Activated CD8-positive, alpha-beta memory T cell treated with anti-CD3 and anti-CD28 coated beads for 4 hours (primary cell): ENCODE measurements at places on chromosomes 5 and 9.

DNA sequence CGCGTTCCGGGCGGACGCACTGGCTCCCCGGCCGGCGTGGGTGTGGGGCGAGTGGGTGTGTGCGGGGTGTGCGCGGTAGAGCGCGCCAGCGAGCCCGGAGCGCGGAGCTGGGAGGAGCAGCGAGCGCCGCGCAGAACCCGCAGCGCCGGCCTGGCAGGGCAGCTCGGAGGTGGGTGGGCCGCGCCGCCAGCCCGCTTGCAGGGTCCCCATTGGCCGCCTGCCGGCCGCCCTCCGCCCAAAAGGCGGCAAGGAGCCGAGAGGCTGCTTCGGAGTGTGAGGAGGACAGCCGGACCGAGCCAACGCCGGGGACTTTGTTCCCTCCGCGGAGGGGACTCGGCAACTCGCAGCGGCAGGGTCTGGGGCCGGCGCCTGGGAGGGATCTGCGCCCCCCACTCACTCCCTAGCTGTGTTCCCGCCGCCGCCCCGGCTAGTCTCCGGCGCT lies at the start of gene DAPK1:
DAPK1 (plus strand) TSS at position 264 of the 442 bp plus-strand sequence. CDS start 1,211 bp downstream, outside the sequence.
- DNase-seq = no peak

DNA sequence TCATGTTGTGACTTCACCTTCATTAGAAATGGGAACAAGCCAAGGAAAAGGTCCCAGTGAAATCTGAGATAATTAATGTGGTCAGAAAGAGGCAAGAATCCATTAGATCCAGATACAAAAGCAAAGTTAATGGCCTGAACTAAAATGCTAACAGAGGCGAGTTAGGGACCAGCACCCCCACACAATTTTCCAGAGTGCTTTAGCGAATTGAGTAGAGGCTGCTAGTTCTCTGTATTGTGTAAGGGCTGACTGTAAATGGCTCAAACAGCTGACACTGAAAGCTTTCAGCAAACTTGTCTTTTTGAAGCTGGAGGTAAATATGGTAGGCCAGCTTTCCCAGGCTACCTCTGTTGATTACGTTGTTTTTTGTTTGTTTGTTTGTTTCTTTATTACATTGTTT lies 75.5 kb downstream of the CSNK1A1 start:
- DNase-seq = no peak

DNA sequence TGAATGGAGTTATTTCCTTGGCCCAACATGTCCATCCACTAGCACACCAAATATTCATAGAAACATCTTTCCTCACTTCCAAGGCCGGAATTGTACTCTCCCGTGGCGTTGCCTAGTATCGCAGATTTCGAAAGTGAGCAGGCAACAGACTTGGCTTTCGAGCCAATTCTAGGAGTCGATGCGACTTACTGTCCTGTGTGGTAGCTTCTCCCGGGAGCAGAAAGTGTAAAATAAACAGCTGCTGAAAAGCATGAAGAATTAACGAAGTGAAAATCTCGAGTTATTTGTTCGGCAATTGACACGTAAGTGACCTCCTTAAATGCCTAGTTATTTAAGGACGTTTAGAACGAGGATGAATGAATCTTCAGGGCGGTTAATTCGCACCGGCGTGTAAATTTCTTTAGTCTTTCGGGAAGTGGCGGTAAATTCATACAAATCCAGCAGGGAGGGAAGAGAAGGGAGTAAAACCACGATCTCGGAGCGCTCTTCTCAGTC lies 449 bp upstream of the PCSK5 start:
- no peak for DNase-seq

DNA sequence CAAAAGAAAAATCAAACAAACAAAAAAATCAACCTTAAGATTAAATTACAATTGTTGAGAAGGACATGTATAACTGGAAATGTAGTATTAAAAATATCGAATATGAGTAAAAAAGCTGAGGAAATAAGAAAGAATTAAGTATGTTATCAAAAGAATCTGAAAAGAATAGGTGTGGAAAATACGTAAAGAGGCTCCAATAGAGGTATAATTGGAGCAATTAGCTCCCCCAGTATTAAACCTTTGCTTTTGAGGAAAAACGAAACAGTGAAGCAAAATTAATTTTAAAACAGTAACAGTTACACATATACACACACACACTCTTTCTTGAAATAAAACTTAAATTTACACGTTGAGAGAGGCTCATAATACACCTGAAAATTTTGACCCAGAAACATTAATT lies 578.7 kb upstream of the ADAMTS16 start:
- no peak for DNase-seq

GRCh38 chr9:1713841-1714240 lies 301.3 kb upstream of the SMARCA2 start:
- no peak for DNase-seq

DNA sequence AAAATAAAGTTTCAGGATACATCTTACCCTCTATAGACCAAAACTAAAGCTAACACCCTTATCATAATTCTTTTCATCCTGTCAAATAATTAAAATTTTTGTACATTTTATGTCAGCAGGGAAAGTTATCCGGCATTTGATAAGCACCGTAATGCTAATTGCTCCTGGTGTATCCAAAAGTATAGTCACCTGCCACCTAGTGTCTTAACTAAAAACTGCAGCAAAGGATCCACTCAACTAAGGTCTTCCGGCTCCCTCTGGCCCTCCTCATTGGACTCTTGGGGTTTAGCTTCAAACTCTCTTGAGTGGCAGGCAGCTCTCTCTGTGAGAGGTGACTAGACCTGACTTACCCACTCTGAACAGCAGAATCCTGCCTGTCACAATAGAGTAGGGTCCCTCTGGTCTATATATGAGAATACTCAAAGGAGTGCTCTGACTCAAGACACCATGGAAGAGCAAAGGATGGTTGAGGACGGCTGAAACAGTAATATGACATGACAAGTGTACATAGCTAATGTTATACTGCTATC lies 60.4 kb upstream of the CAST start:
- DNase-seq = peak; percentile 25

DNA sequence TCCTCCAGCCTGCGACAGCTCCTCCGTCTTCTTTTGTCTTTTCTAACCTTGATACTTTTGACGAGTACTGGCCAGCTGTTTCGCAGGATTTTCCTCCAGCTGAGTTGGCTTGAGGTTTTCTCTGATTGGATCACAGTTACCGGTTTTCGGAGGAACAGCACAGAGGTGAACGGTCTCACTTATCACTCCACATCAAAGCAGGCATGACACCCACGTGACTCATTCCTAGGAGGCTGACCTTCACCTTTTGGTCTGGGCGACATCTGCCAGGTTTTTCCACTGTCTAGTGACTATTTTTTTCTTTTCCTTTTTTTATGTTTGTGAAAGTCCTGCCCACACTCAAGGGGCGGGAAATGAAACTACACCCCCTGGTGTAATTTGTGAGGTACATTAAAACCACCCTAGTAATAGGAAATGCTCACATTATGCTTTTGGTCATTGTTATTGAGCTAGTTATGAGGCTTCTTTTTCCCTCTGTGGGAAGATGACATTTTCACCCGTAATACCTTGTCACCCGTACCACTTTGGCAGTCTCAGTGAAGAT lies 319.2 kb downstream of the GADD45G start:
- peak; percentile 21 for DNase-seq

DNA sequence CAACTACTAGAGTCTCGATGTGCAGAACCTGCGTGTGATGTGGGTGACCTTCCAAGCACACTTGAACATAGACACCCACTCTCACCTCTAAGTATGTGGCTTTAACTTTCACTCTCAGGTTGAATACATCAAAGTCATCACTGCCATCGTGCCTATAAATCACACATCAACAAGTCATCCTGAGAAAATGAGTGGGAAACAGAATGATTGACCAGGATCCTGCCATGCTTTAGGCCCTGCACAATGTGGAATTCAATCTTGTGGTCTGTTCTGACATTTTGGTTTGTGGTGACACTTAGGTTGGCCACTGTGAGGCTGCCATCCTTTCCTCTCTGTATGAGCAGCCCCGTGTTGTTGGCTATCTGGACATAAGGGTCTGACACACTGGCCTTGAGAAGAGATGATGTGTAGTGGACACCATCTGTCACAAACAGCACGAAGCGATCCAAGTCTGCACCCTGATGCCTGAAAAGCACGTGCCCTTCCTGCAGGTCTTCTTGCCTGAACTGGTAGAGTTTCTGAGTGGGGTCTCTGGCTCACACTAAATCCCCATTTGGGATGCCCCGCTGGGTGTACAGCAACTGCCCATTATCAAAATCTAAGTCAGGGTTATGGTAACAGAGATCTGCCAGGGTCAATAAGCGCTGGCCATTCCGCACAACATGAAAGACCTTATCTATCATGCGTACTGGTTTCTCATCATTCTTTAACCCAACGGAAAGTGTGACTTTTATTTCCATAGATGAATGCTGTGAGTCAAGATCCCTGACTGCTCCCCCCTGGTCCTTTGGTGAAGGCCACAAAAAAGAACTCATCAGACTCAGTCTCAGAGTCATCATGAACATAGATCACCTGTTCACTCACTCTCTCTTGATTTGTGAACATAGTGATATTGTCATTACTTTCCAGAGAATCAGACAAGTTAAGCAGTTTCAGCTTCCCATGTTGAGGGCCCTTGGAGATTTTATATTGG lies 116.6 kb downstream of the ESM1 start:
- no peak for DNase-seq

DNA sequence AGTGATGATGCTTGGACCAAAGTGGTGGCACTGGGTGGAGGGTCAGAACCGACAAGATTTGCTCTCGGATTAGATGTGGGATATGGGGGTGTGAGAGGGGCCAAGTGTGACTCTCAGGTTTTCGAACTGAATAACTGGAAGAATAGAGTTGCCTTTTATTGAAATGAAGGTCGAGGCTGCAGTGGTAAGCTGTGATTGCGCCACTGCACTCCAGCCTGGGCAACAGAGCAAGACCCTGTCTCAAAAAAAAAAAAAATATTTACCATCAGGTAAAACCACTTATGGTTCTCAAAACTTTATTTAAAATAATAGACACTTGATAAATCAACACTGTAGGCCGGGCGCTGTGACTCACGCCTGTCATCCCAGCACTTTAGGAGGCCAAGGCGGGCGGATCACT lies 27.2 kb downstream of the EXOSC2 start:
- DNase-seq = no peak

DNA sequence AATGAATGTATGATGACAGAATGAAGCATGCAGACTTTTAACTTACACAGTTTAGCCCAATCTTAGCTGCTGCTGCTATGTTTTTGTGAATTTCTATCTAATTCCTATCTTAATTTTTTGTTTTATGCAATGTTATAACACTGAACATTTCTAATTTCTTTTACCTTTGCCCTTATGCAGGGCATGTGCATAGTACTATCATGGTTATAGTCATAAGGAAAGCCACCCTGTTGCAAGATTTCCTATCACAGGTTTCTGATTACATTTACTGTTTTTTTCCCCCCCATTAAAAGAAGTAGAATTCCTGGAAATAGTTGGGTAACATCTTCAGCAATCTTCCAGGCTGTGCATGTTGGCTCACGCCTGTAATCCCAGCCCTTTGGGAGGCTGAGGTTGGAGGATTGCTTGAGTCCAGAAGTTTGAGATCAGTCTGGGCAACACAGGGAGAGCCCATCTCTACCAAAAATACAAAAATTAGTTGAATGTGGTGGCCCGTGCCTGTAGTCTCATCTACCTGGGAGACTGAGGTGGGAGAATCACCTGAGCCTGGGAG lies 164.4 kb downstream of the KDM4C start:
- DNase-seq = no peak

DNA sequence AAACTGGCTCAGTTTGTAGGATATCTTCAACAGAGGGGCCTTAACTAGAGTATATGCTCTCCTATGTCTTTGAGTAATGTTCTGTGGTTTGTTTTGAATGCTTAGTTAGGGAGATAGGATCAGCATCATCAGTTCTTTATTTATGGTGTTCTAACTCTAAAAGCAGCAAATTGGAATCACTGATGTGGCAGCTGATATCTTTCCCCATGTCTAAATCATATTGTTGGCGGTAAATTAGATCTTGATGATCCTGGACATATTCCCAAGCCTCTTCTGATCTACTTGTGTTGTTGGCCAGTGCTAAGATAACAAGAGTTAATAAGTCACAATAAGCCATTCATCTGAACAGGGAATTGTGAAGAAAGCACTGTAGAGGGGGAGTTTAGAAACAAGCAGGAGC lies 332.4 kb upstream of the DAB2 start:
- DNase-seq = no peak

- no peak for DNase-seq
Observed at GRCh38 chr5:96721351-96721977, 59.3 kb downstream of the CAST start.

DNA sequence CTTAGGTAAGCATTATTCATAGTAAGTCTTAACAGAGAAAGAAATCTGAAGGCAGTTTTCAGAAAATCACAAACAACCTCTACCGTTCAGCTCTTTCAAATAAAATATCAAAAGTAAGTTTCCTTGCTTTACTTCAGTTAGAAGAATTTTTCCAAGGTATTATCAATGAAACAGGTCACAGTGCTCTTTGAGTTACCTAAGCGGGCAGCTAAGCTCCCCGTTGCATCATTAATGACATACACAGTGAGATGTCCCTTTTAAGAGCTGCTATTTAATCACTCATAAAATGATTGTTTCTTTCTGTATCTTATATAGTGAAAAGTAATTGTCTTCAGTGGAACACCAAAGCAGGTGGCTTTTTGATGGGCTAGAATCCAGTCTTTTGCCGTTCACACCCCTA lies 86.2 kb upstream of the PIK3R1 start:
- no peak for DNase-seq

DNA sequence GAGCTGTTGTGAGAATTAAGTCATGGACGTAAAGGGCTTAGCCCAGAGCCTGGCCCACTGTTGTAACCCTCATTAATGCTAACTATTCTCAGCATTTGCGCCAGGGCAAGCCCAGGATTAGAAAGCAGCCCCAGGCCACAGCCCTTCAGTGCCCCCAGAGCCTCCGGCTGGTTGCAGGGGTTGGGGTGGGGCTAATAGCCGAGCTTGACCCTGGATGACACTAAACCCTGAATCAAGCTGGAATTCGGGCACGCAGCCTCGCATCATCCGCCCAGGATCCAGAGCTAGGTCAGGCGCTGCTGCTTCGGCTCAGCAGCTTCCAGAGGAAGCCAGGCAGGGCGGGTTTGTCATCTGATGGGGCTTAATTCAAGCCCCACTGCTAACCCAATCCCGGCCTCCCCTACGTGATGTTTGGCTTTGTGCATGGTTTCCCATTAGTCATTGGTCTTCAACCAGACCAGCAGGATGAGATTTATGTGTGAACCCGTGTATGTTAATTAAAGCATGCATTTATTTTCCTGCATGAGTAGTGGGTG lies 1.2 kb upstream of the MEGF9 start:
- no peak for DNase-seq

- no peak for DNase-seq
Observed at GRCh38 chr9:16704116-16705110, 166.1 kb downstream of the BNC2 start.

GRCh38 chr5:39432696-39433530 lies 8.1 kb upstream of the DAB2 start:
- no peak for DNase-seq

GRCh38 chr5:54362434-54362833 lies 52.1 kb upstream of the ARL15 start:
- DNase-seq = no peak

GRCh38 chr5:125115195-125115525 lies 368.7 kb upstream of the ZNF608 start:
- DNase-seq = no peak
